Naive B cell (primary cell): ENCODE measurements at places on chromosomes 7 and 10.

GRCh38 chr10:42753126-42753506, 29.5 kb upstream of the BMS1 start:
- DNase-seq, result peak; percentile 28

DNA sequence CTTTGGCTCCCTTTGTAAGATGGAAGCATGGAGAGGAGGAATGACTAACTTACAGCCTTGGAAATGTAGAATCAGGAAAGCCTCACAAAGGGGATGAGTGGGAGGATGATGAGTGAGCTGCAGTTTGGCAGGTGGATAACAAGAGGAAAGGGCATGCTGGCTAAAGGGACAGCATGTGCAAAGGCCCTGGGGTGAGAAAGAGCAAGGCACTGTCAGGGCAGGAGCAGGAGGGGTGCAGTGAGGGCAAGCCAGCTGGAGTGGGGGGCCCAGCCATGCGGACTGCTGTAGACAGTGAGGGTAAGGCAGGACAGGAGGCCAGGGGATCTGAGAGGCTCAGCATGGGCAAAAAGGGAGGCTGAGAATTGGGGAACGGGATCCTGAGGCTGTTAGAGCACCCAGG, 20.5 kb downstream of the TLL2 start:
- DNase-seq, result no peak

- no peak for DNase-seq
Observed at GRCh38 chr7:43502941-43503340, 80.0 kb upstream of the STK17A start.

DNA sequence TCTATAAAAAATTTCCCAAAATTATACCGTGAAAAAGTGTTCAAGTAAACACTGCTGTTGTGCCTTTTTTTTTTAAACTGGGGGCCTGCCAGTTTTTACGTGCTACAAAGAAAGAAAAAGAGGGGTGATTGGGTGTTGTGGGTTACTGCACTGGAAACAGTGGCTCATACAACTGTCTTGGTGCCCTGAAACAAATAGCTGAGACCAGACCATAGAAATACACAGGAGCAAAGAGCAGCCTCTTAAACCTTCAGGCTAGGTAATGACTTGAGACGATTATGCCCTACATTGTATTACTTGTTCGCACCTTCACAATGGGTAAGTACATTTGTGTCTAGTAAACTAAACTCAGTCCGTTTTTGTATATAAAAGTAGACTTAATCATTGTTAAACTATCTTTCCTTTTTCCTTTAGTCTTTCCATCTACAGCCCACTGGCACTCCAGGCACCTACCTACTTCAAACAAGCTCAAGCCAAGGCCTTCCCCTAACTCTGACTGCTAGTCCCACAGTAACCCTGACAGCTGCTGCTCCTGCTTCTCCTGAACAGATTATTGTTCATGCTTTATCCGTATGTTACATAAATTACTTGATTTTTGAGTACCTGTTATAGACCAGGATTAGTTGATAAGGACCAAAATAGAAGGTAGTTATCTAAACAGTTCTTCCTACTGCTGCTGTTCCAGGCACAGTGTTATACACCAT, 26.6 kb downstream of the TMEM243 start:
- no peak for DNase-seq

DNA sequence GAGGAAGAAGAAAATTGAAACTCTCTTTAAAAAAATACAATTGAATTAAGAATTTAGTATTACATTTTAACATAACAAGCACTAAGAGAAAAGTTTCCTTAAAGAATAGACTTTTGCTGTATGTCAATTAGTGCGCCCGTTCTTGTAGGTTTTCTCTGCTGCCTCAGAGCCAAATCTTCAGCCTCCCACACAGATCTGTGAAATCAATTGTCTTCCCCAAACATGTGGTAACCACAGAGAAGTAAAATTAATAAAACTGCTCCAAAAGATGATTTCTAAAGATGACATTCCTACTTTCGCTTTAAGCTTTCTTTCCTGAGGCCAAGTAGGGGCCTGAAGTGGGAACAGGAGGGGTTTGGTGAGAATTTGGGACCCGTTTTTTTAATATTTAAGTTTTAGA, 113.2 kb upstream of the ADO start:
- DNase-seq, result no peak

- DNase-seq, result no peak
Observed at GRCh38 chr10:13095929-13096328, 4.0 kb upstream of the OPTN start.

GRCh38 chr10:3136763-3137611, 35.6 kb downstream of the PITRM1 start:
- DNase-seq, result no peak

GRCh38 chr10:3028441-3028840, 38.9 kb upstream of the PFKP start:
- no peak for DNase-seq

DNA sequence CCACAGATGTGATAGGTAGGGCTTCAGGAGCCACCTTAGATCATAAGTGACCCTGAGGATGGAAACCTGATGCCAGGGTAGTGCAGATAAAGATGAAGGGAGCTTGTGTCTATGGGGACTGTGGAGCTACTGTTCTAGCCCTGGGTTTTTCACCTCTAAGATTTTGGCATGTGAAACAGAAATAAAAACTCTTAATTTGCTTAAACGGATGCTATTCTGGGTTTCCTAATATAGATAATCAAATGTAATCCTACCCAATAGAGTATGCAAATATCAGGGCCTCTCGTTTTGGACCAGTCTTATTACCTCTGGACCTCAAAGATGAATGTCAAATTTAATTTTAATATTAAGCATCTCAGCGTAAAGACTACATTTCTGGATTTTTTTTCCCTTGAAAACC, 49.3 kb downstream of the ABCB4 start:
- no peak for DNase-seq

GRCh38 chr10:75201793-75202307, 8.7 kb upstream of the VDAC2 start:
- no peak for DNase-seq

DNA sequence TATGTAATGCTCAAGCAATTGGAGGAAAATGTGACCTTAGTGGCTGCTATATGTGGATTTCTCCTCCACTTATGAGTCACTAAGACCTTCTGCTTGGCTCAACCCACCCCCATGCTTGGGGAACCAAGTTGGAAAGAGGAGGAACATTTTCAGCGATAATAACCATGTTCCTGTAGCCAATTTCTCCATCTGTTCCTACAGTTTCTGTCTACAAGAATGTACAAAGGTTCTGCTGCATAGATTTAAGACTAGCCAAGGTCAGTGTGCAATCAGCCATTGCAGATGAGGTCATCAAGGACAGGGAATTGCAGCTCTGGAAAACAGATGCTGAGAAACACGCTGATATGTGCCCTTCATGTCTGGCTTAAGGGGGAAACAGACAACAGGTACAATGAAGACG, 5.6 kb upstream of the NRCAM start:
- DNase-seq, result no peak

GRCh38 chr7:91656541-91657482, 223.7 kb downstream of the MTERF1 start:
- DNase-seq, result no peak

DNA sequence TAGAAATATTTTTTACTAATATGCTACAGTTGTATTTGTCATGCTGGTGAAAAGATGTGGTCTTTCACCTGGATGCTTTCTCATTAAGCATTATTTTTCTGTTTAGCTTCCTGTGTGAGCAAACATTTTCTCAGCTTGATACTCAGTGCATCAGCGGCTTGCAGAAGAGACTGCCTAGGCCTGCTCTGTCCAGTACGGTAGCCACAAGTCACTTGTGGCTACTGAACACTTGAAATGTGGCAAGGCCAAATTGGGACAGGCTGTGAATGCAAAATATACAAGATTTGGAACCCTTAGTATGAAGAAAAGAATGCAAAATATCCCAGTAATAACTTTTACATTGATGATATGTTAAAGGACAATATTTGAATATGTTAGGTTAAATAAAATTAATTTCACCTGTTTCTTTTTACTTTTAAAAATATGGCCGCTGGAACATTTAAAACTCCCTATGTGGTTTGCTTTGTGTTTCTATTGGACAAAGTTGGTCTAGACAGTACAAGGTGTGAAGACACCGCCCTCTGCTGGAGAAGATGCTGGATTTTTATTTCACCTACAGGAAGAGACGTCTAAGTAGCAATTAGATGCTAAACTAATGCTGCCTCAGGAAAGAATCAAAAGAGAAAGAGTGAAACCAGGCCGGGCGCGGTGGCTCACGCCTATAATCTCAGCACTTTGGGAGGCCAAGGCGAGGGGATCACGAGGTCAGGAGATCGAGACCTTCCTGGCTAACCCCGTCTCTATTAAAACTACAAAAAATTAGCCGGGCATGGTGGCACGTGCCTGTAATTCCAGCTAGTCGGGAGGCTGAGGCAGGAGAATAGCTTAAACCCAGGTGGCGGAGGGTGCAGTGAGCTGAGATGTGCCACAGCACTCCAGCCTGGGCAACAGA, 5.3 kb downstream of the SRGN start:
- DNase-seq, result peak; percentile 82

- DNase-seq, result no peak
Observed at GRCh38 chr10:102713539-102713813, 721 bp downstream of the ARL3 start.

- no peak for DNase-seq
Observed at GRCh38 chr10:12489357-12489756, 140.0 kb downstream of the CAMK1D start.

DNA sequence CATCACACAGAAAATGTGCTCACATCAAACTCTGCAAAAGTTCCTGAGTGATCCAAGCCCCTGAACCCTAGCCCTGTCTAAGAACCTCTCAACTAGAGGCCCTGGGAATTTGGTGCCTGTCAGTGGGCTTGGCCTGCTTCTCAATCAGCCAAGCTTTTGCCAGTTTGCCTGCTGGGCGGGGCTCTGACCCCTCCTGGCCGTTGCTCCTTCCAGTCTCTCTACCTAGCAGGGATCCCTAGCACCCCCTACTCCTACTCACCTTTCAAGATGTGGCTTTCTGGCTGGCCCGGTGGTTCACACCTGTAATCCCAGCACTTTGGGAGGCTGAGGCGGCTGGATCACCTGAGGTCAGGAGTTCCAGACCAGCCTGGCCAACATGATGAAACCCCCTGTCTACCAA, 2.1 kb downstream of the KLRG2 start:
- no peak for DNase-seq

- no peak for DNase-seq
Observed at GRCh38 chr7:150942001-150942590, 36.0 kb downstream of the KCNH2 start.

- no peak for DNase-seq
Observed at GRCh38 chr10:47245731-47246350, 54.2 kb upstream of the GDF10 start.

DNA sequence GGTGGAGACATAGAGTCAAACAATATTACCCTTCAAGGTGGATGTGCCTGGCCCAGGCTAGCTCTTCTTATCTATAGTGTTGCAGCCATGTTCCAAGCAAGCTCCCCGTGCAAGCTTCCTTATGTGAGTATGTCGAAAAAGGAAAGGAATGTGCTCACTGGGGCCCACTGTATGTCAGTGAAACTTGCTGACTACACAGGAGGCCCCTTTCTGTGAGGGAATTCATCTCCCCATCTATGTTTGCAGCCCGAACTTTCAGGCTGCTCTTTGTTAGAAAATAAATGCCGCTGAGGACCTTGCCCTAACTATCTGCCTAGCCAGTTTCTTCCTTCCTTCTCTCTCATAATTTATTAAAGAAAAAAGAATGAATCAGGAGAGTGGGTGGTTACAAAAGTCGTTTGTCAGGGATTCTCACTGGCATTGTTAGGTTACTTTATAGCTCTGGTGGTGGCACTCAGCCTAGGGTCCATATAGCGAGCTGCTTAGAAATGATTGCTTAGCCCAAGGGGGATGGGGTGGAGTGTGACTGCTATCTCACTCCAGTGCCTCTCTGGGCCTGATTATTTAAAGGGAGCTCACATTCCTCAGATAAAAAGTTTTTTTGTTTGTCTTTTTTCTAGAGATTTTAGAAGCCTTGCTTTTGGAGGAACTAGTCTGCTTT, 302.1 kb downstream of the ABCA13 start:
- DNase-seq, result no peak

DNA sequence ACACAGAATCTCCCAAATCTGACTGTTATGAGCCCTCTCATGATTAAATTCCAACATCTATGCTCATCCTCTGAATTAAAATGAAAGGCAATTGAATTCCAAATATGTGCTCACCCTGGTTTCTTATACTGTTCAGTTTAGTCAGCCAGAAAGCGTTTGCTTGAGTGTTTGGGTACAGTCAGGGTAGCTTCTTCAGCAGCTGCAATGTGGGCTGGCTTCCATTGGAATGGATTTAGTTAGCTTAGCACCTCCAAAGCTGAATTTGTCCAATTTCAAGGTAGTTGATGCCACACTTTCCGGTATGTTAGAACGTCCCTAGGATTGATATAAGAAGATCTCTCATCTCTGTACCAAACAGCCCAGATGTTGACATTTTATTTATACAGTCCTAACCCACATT, 9.3 kb downstream of the KLHL7 start:
- DNase-seq, result no peak

DNA sequence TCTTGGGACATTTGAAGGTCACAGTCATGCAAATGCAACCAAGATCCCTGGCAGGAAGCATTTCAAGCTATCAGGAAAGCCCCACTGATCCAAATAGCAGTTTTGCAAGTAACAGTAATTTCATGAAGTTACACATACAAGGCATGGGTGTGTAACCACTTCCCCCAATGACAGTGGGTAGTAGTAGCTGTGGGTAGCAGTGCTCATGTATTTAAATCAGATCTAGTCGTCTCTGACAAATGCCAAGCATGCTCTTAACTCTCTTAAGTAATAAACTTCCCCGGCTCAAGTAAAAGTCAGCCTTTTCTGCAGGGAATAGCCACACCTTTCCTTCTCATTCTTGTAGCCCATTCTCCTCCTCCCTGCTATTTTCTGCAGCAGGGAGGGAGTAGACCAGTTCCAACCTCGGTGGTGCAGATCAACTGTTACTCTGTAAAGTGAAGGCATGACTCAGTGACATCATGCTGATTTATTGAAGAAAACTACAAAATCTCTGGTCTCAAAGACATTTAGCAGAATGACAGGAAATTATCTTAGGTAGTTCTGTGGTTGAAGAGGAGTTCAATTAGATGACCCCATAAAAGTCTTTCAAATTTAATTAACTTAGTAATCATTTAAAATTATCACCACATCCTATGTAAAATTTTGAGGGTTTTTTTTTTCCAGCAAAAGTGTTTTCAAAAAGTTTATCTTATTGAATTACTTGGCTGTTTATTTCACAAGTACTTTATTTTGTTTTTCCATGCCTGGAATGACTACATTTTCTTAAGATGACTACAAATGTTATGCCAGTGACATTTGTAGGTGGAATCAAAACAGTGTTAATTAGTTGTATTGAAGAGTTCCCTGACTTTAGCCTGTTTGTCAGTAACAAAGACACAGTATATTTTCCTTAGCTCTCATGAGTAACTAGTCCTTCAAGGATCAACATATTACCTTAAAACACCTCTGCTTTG, 568.3 kb downstream of the INHBA start:
- no peak for DNase-seq
